ENCODE measurements at places on chromosomes 7 and 10.

DNA sequence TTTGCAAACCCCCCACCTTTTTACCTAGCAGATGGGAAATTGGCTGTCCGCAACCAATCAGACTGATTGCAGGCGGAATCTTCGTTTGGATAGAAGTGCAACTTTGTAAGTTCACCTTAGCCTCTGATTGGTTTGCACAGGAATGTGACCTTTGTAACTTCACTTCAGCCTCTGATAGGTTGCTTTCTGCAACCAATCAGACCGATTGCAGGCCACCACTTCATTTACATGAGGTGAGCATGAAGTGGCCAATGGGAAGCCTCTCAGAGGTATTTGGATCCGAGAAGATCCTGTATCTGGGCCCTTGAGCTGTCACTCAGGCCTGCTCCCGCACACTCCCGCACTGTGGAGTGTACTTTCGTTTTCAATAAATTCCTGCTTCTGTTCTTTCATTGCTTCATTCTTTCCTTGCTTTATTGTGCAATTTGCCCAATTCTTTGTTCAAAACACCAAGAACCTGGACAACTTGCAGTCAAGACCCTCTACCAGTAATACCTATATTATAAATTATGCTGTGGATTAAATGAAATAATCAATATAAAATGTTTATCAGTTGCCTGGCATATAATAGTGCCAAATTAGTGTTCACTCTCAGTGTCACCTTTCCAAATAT lies 491.4 kb downstream of the PLXNA4 start:
- no peak for DNase-seq

GRCh38 chr10:47195274-47195885 lies 104.6 kb upstream of the GDF10 start:
- peak; percentile 24 for DNase-seq

- no peak for DNase-seq
These were observed 93.8 kb upstream of the HDAC9 start for GRCh38 chr7:18401757-18402156.

DNA sequence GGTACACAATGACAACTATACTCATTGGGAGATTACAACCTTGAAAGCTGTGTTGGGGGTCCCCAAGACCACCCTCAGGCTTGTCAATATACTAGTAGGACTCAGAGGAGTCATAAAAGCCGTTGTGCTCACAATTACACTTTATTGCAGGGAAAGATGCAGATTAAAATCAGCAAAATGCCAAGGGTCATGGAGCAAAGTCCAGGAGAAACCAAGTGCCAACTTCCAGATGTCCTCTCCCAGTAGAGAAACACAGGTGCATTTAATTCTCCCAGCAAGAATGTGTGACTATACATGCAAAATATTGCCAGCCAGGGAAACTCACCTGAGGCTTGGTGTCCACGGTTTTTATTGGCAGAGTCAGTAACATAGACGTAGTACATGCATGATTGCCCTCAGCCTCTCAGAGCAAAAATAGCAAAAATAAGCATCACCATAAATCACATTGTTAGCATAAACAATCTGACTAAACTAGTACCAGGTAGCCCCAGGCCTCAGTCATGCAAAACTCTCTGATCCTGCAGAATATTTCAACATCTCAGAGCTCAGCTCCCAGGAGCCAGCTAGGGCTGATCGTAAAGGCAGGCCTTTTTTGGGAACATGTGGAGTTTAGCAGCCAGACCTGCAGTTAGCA lies 50.7 kb downstream of the VIM start:
- DNase-seq: no peak

- DNase-seq: no peak
These were observed 523.0 kb downstream of the ANKRD7 start for GRCh38 chr7:118747473-118747872.

- DNase-seq: no peak
These were observed 1.8 kb upstream of the TMEM184A start for GRCh38 chr7:1557771-1558170.

GRCh38 chr10:22481687-22482539 lies 136.6 kb downstream of the SPAG6 start:
- no peak for DNase-seq
